Caco-2 (cell line): ENCODE measurements at places on chromosomes 6 and 20.
A peak's percentile ranks its signal among the peaks of the same experiment; 100 is the strongest.

GRCh38 chr6:142856624-142857232, 88.2 kb downstream of the HIVEP2 start:
- no peak for DNase-seq

- no peak for DNase-seq
Observed at GRCh38 chr6:12516070-12516469, 200.5 kb upstream of the PHACTR1 start.

- no peak for DNase-seq
Observed at GRCh38 chr20:53216478-53216855, 244.3 kb downstream of the TSHZ2 start.

- DNase-seq: peak; percentile 50
Observed at GRCh38 chr6:122770835-122771601, 8.5 kb upstream of the FABP7 start.

DNA sequence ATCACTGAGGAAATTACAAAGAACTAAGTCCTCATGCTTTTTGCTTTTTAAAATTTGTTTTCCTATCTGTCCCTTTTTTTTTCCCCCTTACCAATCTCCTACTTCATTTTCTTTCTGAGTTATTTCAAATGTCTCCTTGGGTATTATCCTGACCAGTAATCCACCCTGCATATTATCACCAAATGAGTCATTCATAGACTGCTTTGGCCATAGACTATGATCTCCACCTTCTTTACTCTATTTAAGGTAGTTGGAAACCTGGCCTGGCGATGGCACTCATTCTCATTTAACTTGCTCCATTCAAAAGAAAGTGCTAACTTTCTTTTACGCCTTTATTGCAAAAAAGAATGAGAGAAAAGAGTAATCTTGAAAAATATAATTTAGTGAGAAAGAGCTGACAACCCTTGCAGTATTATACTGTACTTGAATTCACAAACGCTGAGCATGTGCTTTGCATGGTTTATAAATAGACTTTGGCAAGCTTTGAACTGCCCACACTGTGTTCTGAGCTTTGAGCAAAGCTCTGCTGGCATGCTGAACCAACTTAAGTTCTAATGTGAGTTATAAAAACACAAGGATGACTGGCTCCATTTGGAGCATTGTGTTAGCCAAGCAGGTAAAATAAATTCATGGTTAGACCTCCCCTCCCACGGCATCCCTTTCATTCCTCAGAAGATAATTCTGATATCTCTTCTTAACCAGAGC, 198.9 kb downstream of the NKAIN2 start:
- no peak for DNase-seq

DNA sequence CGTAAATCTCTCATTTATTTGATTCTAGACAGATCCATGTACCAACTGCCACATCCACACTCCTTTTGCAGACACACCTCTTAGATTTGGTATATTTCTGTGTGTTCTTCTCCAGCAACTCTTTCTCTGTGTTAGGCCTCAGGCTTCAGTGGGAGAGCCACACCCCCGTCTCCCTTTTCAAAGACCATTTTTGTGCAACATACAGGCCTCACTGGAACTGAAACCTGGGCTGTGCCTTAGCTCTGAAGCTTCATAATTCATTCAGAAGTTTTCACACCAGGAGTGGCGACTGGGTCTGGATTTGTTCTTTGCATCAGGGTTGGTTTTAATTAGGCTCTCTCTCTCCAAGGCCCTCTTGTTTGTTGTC, 170.2 kb downstream of the THBS2 start:
- no peak for DNase-seq

DNA sequence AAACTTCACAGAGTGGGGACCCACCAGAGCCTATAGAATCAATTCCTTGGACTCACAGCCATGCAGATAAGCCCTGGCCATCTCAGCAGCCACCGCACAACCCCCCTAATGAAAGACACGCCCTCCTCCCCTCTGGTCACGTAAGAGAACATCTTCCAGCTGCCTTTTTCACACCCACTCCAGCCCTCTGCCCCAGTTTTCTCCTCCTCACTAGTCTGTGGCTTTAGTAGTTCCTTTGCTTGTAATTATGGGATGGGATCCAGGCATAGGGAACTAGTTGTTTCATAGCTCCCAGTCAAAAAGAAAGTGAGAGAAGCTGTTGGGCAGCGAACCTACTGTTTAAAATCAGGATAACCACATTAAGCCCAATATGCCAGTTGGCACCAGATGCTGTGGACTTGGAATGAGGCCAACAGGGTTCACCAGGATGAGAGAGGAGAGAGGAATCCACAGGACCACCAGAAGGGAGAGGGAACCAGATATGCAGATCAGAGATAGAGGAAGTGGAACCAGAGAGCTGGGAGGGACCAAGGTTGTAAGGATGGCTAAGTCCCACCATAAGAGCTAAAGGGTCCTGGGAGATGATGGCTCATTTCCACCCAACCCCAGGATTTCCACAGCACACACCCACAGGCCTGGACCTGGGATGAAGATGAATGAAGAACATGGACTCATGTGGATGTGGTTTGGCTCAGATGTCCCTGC, 9.0 kb upstream of the BTN3A1 start:
- no peak for DNase-seq
